ENCODE measurements at places on chromosomes 1 and 21.
A peak's percentile ranks its signal among the peaks of the same experiment; 100 is the strongest.

GRCh38 chr21:33916200-33916567, 580 bp upstream of the ATP5PO start:
- no peak for DNase-seq

DNA sequence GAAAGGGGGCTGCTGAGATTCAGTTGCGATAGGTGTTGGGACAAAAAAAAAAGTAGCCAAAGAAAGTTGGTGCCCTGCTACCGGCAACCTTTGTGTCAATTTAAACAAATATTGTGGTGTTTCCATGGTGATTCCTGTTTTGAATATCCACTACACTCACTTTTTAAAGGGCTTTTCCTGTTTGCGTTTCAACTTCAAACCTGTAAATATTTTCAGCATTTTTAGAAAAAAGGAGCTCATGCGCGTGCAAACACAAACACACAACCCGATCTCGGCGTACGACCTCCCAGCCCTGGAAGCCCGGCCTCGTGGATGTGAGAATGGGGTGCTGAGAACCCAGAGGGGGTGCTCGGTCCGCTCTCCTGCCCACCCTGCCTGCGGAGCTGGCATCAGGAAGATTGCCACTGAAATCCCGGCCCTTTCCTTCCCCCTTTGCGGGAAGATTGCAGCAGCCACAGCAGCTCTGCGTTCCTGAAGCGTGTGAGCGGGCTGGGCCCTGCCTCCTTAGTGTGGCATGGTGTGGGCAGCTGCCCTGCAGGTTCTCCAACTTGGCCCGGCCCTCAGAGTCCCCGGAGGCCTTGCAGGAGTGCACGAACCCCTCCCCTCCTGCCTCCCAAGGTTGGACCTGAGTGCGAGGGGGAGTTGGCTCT, 34.8 kb downstream of the CASZ1 start:
- no peak for DNase-seq

DNA sequence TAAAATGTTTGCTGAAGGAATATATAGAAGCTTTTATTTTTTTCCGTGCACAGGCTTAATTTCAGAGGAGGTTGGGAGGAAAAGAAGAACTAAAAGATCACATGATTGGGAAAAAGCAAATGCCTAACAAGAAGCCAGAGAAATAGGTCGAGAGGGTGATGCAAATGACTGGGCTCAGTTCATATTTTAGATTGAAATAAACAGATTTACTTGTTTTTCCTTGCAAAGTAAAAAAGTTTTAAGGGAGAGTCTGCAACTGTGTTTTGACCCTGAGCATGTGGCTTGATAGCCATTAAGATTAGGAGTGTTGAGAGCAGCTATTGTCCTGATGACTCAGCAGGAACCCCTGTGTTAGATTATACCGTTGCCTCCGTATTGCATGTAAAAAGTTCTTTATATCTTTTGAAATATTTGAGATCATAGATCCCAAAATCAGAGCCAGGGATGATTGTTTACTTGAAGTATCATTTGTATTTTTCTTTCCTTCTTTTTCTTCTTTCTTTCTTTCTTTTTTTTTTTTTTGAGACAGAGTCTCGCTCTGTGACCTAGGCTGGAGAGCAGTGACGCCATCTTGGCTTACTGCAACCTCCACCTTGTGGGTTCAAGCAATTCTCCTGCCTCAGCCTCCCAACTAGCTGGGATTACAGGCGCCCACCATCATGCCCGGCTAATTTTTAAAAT, 20.2 kb downstream of the CLIC4 start:
- DNase-seq: no peak

DNA sequence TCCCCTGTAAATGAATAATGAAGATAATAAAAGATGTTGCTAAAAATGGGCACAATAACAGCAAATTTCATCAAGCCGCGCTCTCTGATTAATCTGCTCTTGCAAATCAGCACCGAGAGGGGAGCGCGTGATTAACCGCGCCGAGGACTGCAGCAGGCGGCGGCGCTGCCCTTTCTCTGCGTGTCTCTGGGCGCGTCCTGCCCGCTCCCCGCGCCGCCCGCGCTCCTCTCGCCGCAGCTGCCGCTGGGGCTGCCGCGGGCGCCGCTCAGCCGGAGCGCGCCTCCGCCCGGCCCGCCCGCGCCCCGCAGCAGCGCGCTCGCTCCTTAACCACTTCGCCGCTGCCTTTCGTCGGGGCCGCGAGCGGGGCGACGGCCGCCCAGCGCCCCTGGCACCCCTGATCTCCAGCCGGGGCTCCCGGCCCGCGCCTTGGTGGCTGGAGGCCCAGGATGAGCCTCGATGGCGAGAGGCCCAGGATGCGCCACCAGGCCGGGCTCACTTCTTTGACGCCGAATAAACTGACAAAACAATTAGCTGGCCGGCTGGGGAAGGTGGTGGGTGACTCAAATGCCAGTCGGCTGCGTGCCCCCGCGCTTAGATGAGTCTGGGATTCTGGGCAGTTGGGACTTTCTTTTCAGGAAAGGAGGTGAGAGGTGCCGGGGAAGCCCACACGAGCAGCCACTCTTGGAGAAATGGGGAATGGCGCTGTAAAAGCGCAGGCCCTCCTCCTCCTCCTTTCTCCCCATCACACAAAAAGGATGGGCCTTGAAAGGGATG, 221.4 kb upstream of the PKN2 start:
- DNase-seq: peak; percentile 61

- DNase-seq: no peak
Measured at GRCh38 chr1:61017651-61018050, 64.7 kb upstream of the NFIA start.

DNA sequence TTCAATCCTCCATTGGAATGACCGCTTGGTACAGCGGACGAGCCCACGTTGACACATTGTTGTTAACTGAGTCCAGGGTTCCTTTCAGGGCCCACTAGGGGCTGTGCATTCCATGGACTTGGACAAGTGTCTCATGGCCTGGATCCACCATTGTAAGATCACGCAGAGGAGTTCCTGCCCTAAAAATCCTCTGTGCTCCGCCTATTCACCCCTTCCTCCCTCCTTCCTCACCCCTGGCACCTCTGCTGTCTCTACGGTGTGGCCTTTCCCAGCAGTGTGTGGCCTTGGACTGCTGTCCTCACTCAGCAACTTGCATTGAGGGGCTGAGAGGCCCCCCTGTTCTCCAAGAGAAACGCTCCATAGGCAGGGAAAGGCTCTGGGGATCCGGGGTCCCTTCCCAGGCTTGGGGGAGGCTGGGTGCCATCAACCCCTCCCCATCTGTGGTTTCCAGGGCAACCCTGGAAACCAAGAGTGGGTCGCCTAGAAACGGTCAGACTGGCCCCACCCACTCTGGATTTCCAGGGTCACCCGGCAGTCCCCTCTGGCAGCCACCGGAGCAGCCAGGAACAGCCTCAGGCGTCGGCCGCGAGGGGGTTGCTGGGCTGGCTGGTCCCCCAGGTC, 50.9 kb downstream of the MEGF6 start:
- no peak for DNase-seq

DNA sequence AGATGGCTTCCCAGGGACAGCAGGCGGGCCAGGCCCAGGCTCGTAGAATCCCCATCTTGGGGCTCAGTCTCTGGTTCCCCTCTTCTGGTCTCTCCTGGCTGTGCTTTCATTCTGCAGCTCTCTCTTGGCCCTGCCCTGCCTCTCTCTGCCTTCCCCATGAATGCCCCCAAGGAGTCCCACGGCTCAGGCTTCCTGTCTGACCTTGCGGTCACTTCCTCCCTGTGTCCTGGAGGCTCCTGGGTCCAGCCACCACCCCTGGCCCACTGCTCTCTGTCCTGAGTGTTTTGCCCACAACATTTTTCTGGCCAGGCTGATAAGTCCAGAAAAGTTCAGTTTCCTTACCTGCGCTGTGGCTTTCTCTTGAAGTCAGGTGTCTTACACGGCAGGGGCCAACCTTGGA, 29.1 kb downstream of the PIGP start:
- DNase-seq: no peak

DNA sequence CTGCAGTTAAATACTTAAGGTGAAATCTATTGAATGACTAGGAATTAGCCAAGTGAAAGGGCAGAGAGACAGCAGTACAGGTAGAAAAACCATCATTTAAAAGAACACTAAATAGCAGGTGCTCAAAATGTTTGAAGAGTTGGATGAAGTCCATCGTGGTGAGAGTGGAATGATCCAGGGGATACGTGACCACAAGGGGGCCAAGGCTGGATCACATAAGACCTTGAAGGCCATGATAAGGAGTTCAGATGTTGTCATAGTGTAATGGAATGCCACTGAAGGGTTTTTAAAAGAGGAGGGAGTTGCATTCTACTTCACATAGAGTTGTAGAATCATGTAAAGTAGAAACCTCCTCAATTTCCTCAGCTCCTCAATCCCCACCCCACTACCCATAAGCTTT, 34.8 kb upstream of the HOOK1 start:
- DNase-seq: no peak

DNA sequence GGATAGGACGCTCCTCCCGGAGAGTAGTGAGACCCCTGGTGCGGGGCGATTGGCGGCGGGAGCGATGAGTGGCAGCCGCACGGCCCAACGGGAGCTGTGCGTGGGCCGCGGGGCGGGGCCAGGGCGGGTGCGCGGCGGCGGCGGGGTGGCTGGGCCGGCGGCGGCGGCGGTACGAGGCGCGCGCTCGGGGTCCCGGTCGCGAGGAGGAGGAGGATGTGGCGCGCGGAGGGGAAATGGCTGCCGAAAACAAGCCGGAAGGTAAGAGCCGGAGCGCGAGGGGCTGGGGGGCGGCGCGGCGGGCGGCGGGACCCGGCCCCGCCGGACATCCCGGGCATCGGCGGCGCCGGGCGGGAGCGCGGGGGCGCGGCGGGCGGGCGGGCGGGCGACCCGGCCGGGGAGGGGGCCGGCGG, at the start of gene CAMTA1:
TSS of gene CAMTA1 (plus strand) at position 137 of the 410 bp plus-strand sequence. CDS start at position 214, 77 bp downstream.
- no peak for DNase-seq

- DNase-seq: peak; percentile 86
Measured at GRCh38 chr1:189851806-189852367, 625.8 kb downstream of the BRINP3 start.

DNA sequence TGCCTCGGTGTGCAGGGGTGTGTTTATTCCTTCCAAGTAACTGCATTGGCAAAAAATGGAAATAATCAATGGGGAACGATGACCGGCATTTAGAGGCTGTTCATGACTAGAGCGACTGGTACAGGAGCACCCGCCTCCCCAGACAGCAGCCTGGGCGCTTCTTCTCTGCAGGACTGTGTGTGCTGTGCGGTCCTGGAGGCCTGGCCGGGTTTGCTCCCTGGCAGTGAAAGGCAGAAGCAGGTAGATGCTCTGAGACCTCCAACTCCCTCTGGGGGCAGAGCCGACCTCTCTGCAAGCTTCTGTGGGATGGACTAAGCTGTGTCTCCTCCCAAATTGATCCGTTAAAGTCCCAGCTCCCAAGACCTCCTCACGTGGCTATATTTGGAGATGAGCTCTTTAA, 59.2 kb upstream of the ACTRT2 start:
- DNase-seq: no peak

DNA sequence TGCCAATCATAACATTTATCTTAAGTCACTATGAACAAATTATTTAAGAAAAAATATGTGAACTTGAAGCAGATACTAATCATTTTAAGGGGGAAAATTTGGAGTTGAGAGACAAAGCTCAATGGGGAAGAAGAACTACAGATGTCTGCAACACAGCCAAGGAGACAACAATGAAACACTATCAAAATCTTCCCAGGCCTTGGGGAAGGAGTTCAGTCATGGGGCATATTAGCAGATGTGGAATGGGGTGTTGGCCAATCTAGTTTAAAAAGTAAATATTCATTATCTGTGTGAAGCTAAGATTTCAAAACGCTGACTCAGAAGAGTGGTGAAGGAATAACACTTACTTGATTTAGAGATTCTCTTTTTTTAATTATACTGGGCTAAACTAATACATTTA, 671.6 kb upstream of the ZP4 start:
- DNase-seq: no peak

- no peak for DNase-seq
Measured at GRCh38 chr1:192916021-192916420, 107.2 kb downstream of the RGS2 start.

DNA sequence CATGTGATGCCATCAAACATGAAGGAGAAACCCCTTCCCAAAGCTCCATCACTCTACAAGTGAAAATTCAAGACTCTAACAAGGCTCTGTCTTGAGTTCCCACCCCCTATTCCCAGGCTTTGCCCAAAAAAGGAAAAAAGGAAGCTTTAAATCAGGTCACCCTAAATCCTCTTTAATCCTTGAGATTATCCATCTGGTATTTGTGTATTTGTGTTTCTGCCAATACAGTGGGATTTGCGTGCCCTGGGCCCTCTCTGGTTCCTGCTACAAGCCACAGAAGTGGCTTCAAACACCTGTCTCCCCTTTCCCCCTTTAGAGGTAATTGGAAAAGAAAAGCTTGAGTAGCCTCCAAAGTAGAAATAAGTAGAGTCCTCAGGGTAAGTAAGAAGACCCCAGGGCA, 120.4 kb downstream of the EDEM3 start:
- DNase-seq: no peak

GRCh38 chr1:25909040-25909439, 2.8 kb upstream of the STMN1 start:
- no peak for DNase-seq

GRCh38 chr1:31416101-31416736, 3.2 kb downstream of the SERINC2 start:
- DNase-seq: no peak

DNA sequence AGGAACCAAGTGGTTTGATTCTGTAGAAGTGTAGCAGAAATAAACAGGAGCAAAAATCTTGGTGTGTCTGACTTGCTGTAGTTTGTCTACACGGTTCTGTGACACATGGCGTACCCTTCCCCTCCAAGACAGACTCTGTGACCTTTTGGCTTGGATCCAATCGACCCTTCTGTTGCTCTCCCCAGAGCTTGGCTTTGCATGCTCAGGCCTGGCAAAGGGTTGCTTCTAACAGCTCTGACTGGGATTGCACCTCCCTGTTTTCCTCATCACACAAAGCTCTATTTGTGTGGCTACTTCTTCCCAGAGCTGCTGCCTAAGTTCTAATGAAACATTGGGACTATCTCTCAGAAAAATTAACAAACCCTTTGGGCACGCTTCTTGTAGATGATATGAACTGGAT, 24.0 kb downstream of the NGF start:
- no peak for DNase-seq

DNA sequence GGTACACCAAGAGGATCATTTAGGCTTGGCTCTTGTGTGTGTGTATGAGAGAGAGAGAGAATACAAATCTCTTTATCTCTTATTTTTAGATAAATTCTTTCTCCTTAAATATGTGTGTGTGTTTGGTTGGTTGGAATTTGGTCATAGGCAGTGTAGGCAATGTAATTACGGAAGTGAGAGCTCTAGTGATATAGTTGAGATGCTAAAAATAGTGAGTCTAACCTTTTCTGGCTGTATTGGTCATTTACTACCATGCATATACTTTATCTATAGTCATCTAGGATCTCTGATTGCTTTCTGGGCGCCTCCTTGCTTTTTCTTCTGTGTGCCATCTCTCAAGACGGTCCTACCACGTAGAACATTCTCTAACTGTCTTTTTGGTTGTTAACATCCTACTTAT, 250.2 kb downstream of the NUF2 start:
- no peak for DNase-seq

DNA sequence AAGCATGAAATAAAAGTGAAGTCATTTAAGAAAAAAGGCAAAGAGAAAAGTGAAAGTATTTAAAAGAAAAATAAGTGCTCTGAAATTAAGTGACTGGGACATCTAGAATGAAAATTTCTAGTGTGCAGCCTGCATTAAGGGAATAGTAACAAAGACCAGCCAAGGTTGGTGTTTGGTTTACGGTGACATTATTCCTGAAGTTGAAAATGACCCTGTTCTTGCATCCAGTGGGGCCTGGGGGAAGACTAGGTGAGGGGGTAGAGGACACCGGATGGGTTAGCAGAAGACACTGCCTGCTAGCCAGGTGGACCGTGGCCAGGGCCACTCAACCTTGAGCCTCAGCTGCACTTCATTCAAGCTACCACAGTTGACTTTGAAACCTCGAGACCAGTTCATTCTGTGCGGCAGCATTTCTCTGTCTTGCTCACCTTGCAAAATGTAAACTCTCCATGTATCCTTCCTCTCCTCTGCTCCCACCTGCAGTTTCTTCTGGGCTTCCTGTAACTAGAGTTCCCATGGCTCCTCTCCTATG, 14.3 kb upstream of the KCNK1 start:
- DNase-seq: no peak

All from SK-N-DZ (cell line).